Kidney glomerular epithelial cell (primary cell): ENCODE measurements at places on chromosomes 12 and 14.
A peak's percentile ranks its signal among the peaks of the same experiment; 100 is the strongest.

DNA sequence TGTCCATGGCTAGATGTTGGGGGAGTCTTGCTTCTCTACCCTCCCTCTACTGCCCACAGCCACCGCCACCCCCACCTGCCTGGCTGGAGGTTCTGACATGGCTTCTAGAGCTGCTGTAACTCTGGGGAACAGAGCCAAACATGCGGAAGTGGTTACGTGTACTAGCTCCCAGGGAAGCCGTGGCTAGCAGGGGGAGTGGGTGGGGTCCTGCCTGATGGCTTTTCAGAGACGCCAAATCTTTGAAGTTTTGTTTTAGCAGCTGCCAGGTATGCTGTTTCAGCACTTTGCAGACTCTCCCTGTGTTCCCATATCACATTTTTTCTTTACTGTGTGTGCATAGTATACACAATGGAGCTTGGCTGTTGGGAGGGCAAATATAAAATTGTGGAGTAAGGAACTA, 150.3 kb downstream of the TGFB3 start:
- DNase-seq = peak; percentile 25

DNA sequence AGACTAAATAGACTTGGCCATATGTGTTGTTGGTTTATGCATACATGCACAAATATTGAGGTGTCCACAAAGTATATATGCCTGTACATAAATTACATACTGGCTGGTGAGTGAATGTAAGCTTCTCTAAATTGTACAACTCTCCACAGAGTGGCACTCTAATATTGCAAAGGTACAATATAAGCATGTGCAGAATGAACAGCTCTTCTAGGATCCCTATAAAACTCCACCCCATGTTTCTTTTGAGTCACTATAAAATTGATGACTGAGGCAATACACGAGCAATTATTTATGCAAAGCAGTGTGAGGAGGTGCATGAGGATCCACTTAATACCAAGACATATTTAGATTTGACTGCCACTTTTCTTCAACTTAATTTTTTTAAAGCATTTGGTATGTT, 172.2 kb downstream of the NAV3 start:
- no peak for DNase-seq

DNA sequence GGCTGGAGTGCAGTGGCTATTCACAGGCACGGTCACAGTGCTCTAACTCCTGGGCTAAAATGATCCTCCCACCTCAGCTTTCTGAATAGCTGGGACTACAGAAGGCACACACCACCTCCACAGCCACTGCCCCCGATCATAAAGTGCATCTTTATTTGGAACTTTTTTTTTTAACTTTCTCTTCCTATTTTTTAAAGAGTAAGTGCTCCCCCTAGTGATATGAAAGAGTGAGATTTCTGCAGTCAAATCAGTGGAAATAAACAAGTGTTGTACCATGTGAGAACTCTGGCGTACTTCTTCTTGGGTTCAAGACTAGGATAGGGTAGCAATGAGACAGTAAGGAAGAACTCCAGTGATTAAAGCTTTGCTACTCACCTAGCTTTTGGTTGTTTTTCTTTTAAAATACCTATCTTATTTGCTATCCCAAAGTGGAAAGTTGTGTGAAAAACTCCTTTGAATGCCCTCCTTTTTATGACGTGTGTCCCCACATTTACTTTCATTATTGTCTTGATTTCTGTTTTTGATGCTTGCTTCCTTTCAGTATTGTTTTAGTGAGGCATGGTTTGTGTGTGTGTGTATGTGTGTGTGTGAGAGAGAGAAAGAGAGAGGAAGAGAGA, 6.6 kb downstream of the PPP4R4 start:
- DNase-seq = peak; percentile 31

GRCh38 chr14:61965030-61965745, 203.0 kb downstream of the SNAPC1 start:
- DNase-seq = no peak

DNA sequence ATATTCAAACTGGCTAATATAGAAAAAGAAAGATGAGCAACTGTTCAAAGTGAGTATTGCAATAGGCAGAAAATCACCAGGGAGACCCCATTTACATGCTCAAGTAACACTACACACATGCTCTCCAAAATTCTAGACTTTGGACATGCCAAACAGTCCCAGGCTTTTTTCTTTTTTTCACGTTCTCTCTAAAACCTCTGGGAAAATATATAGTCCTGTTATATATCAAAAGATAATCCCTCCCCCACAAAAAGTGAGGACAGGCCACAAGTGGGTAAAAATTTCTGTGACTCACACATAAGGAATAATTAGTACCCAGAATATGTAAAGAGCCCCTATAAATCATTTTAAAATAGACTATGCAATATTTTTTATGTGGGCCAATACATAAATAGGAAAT, 55.2 kb downstream of the EFCAB11 start:
- DNase-seq = no peak
